ENCODE measurements at places on chromosomes 7 and 10. TPM values are rescaled to one million over a fixed set of nuclear protein-coding genes. Genes with fewer than 3 reads are reported as not detected.

Gene IL6
- total RNA-seq: not detected

- DNase-seq: no peak
These were observed 37.4 kb downstream of the GOT1 start for GRCh38 chr10:99393036-99393435.

DNA sequence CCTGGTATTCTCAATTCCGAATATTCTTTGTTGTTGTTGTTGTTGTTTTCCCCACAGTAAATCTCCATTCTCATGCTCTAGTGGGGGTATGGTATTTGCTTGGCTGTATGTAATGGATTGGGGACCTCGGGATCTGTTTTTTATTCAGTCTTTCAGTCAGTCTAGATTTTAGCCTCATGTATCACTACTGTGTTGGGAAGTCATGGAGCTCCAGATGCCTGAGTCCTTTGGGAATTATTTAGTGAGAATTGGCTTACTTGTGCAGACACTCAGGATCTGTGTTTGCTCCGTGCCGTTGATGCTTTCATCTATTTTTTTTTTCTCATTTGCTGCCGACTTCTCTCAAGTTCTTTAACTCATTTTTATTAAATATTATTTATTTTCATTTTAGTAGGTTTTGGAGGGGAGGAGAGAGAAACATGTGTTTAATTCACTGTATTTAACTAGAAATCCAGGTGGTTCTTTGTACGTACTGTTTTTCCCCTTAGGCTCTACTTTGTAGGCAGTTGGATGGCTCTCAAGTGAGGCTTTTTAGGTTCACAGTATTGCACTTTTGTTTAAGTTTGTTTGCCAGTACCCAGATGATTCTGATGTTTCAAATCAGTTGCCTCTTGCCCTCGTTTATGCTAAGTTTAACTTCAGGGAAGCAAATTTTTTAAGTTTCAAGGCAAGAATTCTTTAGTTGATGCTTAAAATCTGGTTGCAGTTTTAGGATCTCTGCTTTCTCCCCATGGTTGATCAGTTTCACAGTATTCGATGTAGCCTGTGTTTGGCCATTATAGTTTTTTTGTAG is 36.9 kb downstream of the ZNRF2 start:
- no peak for DNase-seq

Gene FAM20C
- 18.1 TPM for total RNA-seq
